Calu3 (cell line): ENCODE measurements at places on chromosomes 12 and 14. TPM values are rescaled to one million over a fixed set of nuclear protein-coding genes. Genes with fewer than 3 reads are reported as not detected.

DNA sequence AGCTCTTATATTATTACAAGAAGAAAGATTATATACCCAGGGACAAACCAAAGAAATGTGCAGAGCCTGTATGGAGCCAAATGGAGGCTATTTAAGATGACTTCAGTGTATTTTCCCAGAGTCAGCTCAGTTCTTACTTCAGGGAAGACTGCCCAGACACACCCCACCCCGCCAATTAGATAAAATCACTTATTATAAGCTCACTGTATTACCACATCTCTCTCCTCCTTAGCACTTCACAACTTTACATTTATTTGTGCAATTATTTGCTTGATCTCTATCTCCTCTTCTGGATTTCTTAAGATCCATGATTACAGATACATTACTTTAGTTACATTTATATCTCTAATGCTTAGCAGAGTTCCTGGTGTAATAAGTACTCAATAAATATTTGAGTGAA, 24.7 kb upstream of the WDR89 start:
- no peak for DNase-seq
- no peak overlapping the region for H3K4me3 ChIP-seq
- no peaks in the 10 kb centered on the region for H3K27me3 ChIP-seq
- H3K36me3 ChIP-seq, result no peaks in the 10 kb centered on the region
- H3K27ac ChIP-seq, result no peak overlapping the region

- H3K4me1 ChIP-seq, result peaks cover 22% of the 10 kb centered on the region
- no peak overlapping the region for H3K4me3 ChIP-seq
- no peak for DNase-seq
These were observed 154.5 kb downstream of the MON2 start for GRCh38 chr12:62621101-62621638.

DNA sequence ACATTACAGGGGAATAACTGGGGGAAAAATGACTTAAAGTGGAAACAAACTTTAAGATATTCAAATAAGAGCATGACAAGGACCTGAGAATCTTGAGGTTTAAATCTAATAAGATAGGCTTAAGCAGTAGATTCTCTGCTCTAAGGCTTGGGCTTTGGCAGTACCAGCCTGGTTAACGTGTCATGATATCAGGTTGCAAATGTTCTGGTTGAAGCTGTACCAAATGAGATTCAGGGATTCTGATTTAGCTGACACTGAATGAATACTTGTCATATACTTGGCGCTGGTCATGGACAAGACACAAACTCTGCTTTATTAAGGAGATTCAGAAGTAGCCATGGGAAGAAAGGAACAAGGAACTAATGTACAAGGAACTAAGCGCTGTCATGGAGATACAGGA, 6.1 kb downstream of the TCP11L2 start:
- H3K36me3 ChIP-seq, result peaks cover 7% of the 10 kb centered on the region
- peaks cover 57% of the 10 kb centered on the region for H3K4me1 ChIP-seq
- no peaks in the 10 kb centered on the region for H3K27me3 ChIP-seq
- no peak for DNase-seq

- no peak for DNase-seq
- H3K27me3 ChIP-seq, result no peaks in the 10 kb centered on the region
- H3K4me1 ChIP-seq, result peaks cover 8% of the 10 kb centered on the region
- H3K27ac ChIP-seq, result no peak overlapping the region
- H3K4me3 ChIP-seq, result no peak overlapping the region
These were observed 28.3 kb upstream of the GALNT9 start for GRCh38 chr12:132357623-132358186.

DNA sequence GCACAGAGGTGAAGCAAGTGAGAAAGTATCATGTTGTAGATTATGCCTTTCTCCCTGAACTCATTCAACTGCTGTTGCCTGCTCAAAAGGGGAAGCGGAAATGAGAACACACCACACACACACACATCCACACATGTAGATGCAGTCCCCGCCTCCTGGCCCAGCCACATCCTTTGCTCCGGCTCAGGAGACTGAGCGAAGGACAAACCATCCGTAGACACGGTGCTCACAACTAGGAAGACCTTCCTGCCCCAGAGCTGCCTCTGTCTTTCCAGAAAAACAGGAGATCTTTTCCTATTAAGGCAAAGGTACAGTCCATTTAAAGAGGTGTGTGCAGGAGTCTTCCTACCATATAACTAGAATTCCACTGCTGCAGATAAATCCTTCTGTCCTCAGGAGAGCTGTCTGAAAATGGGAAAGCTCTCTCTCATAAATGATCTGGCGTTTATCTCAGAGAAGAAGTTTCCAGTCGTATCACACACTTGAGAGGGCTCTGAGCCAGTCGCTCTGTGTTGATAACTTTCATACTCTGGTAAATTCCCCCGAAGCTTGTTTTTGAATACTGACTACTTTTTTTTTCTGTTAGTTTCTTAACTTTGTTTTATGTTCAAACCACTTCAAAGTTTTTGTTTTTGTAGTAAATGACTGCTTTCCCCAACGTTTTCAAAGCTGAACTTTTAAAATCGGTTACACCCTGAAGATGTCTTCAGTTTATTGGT, at the start of gene TESPA1:
Gene TESPA1 (minus strand): TSS at position 105 of the 719 bp plus-strand sequence. CDS start 10,200 bp downstream, outside the sequence.
- H3K27ac ChIP-seq, result no peak within 1 kb of the TSS
- DNase-seq, result no peak
- H3K36me3 ChIP-seq, result no peaks in the 10 kb centered on the region

GRCh38 chr12:66047411-66048021, 83.0 kb downstream of the LLPH start:
- H3K27me3 ChIP-seq, result peaks cover 14% of the 10 kb centered on the region
- H3K27ac ChIP-seq, result no peak overlapping the region
- peaks cover 5% of the 10 kb centered on the region for H3K4me1 ChIP-seq
- H3K36me3 ChIP-seq, result no peaks in the 10 kb centered on the region
- no peak for DNase-seq
- no peak overlapping the region for H3K4me3 ChIP-seq

The AVPR1A gene
- total RNA-seq, result 0.66 and 0.98 TPM in 2 replicates
